ENCODE measurements at places on chromosomes 1 and 21. TPM values are rescaled to one million over a fixed set of nuclear protein-coding genes. Genes with fewer than 3 reads are reported as not detected.

GRCh38 chr1:39637361-39637760 lies 2.1 kb downstream of the HEYL start:
- peaks cover 22% of the 10 kb centered on the region for H3K4me1 ChIP-seq
- no peak for DNase-seq
- no peak overlapping the region for H3K4me3 ChIP-seq
- H3K27me3 ChIP-seq: peaks cover 75% of the 10 kb centered on the region
- no peaks in the 10 kb centered on the region for H3K36me3 ChIP-seq

- peaks cover 29% of the 10 kb centered on the region for H3K4me1 ChIP-seq
- H3K27ac ChIP-seq: no peak overlapping the region
- no peaks in the 10 kb centered on the region for H3K36me3 ChIP-seq
- DNase-seq: no peak
Measured at GRCh38 chr1:62062087-62062486, 132.6 kb upstream of the L1TD1 start.

- no peak for DNase-seq
- H3K4me1 ChIP-seq: no peaks in the 10 kb centered on the region
- no peaks in the 10 kb centered on the region for H3K36me3 ChIP-seq
- H3K4me3 ChIP-seq: no peak overlapping the region
Measured at GRCh38 chr1:199221371-199222150, 582.7 kb downstream of the PTPRC start.

GRCh38 chr1:109367626-109368025 lies 30.1 kb downstream of the SORT1 start:
- H3K27me3 ChIP-seq: no peaks in the 10 kb centered on the region
- H3K4me1 ChIP-seq: no peaks in the 10 kb centered on the region
- H3K27ac ChIP-seq: no peak overlapping the region
- H3K36me3 ChIP-seq: no peaks in the 10 kb centered on the region
- no peak overlapping the region for H3K4me3 ChIP-seq

KRTAP19-3 gene
- not detected for polyA plus RNA-seq

CYP4A22 gene
- polyA plus RNA-seq: not detected

All from GM23338 (cell line).